ENCODE measurements at places on chromosomes 12 and 14. TPM values are rescaled to one million over a fixed set of nuclear protein-coding genes. Genes with fewer than 3 reads are reported as not detected.

Gene CALM1
- 513 TPM for total RNA-seq

DNA sequence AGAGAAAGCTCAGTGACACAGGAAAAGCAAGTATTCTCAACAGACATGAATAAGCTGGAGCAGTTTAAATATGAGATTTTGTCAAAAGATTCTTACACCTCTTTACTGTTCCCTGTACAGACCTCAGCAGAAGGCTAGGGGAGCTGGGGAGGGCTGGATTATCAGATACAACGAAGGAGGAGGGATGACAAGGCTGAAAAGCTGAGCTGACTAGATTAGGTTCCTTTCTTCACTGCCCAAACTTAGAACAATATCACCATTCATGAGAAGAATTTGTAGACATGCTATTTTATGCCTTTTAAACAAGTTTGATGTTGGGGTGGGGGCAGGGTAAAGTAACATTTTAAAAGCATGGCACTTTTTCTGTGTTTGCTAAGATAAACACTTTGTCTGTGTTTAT, 611.1 kb downstream of the AACS start:
- H3K4me3 ChIP-seq = no peak overlapping the region
- H3K27ac ChIP-seq = no peak overlapping the region
- H3K36me3 ChIP-seq = no peaks in the 10 kb centered on the region

Gene NANOG
- not detected for total RNA-seq

- H3K4me1 ChIP-seq = peaks cover 6% of the 10 kb centered on the region
- H3K36me3 ChIP-seq = peaks cover 9% of the 10 kb centered on the region
- DNase-seq = no peak
- no peak overlapping the region for H3K27ac ChIP-seq
- H3K4me3 ChIP-seq = no peak overlapping the region
Observed at GRCh38 chr12:25583545-25583944, 30.5 kb upstream of the LMNTD1 start.

DNA sequence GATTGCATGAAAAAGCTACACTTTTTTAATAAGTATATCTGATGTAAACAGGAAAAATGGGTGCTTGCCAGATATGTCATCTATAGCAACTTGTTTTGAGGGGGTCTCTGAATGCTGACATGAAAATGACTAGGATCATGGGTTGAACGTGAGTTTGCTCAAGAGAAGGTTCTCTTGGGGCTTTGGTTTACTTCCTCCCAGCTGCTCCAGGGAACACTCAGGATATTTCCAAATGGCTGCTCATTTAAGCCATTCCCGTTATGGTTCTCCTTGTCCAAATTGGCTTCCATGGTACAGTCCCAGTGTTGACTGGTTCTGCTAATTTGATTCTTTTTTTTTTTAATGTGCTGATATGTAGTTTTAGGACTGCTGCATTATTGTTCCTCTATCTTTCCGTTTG, 118.3 kb downstream of the ETV6 start:
- H3K4me1 ChIP-seq = peaks cover 100% of the 10 kb centered on the region
- DNase-seq = no peak
- peaks cover 71% of the 10 kb centered on the region for H3K36me3 ChIP-seq
- no peaks in the 10 kb centered on the region for H3K27me3 ChIP-seq

GRCh38 chr12:10358131-10358530, 31.7 kb downstream of the KLRK1 start:
- H3K4me3 ChIP-seq = no peak overlapping the region
- H3K27ac ChIP-seq = no peak overlapping the region
- no peaks in the 10 kb centered on the region for H3K4me1 ChIP-seq
- H3K27me3 ChIP-seq = peaks cover 45% of the 10 kb centered on the region
- DNase-seq = no peak
- H3K36me3 ChIP-seq = no peaks in the 10 kb centered on the region

Gene KLHDC1
- 0.93 TPM for total RNA-seq

- H3K4me1 ChIP-seq = peaks cover 11% of the 10 kb centered on the region
- peak; percentile 61 for DNase-seq
- peaks cover 33% of the 10 kb centered on the region for H3K27me3 ChIP-seq
- peak overlapping the region; percentile 81 for H3K4me3 ChIP-seq
- H3K36me3 ChIP-seq = peaks cover 5% of the 10 kb centered on the region
Observed at GRCh38 chr14:21846227-21846885, 172.7 kb upstream of the OR4E1 start.

Gene ANKS1B
- total RNA-seq = 2.8 TPM
